ENCODE measurements at places on chromosomes 7 and 10.

DNA sequence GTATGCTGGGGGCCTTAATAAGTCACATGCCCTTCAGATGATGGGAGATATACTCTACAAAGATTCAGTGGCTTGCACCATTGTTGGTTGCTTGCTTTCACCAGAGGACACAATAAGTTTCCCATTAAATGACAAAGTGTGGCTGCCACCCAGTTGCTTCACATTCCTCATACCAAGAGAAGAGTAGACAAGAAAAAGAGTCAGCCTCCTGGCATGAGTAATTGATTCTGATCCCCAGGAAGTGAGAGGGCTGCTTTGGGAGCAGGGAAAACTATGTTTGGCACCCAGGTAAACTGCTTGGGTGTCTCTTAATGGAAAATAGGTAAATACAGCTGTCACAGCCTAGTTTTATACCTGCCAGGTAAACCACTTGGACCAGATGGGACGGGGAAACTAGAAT, 66.7 kb upstream of the IL6 start:
- DNase-seq = no peak

- DNase-seq = no peak
Measured at GRCh38 chr7:2307690-2308107, 6.5 kb downstream of the SNX8 start.

GRCh38 chr10:5692461-5693358, 8.1 kb downstream of the TASOR2 start:
- DNase-seq = peak; percentile 28

- no peak for DNase-seq
Measured at GRCh38 chr10:97590082-97590747, 694 bp downstream of the C10orf62 start.

- DNase-seq = no peak
Measured at GRCh38 chr10:111209692-111210091, 132.9 kb downstream of the ADRA2A start.

DNA sequence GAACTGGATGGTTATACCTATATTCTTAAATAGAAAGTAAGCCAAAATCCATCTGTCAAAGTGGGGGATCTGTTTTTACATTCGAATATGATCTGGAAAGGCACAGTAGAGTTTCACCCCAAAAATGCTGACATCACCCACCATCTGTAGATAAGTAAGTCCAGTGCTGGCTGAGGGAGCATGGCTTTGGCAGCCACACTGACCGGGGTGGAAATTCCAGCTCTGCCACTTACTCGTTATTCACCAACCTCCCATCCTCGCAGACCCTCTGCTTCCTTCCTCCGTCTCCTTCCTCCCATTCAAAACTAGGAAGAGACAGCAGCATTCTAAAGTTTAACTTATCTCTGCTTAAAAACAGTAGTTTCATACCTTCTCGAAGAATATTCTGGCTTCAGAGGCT, 84.9 kb upstream of the GATA3 start:
- DNase-seq = no peak

GRCh38 chr10:77939561-77940001, 13.0 kb upstream of the DLG5 start:
- DNase-seq = peak; percentile 80

- DNase-seq = no peak
Measured at GRCh38 chr10:28906011-28906411, 228.7 kb downstream of the BAMBI start.

DNA sequence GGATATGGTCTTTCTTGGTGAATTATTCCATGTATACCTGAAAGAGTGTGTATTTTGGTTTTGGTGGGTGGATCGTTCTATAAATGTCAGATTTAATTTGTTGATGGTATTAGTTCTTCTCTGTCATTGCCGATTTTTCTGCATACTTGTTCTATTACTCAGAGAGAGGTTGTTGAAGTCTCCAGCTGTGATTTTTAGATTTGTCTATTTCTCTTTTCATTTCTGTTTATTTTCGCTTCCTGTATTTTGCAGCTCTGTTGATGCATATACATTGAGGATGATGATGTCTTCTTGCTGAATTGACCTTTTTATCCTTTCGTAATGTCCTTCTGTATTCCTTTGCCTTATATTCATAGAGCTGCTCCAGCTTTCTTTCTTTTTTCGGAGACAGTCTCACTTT, 12.1 kb upstream of the BHLHA15 start:
- no peak for DNase-seq

DNA sequence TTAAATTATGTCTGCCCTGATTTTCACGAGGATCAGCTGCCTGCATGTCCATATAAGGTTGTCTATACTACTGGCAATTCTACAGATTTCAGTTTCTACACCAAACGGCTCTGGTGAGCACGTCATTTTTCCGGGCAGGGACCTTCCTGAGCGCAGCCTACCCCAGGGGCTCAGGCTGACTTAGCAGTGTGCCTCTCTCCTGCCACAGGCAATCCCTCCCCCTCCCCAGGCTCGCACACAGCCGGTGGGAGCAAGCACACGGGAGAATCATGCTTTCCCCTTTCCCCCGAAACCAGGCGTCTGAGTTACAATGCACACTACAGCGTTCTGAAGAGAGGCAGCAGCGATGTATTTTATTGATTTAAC, 1.7 kb downstream of the KLF6 start:
- peak; percentile 79 for DNase-seq

DNA sequence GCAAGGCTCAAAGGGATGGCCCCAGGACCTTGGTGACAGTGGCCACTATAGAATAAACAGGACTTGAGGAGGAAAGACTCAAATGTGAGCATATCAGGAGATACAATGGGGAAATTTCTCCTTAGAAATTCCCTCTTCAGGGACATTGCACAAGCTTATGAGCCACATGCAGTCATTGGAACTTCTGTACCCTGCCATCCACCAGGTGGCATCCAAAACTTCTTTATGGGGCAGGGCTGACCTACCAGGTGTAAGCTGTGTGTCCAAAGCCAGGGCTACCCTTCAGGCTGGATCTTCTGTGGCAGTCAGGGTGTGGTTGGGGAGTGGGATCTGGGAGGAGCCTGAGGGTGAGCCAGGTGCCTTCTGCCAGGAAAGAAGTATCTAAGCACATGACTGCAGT, 36.6 kb upstream of the LRRC18 start:
- no peak for DNase-seq

DNA sequence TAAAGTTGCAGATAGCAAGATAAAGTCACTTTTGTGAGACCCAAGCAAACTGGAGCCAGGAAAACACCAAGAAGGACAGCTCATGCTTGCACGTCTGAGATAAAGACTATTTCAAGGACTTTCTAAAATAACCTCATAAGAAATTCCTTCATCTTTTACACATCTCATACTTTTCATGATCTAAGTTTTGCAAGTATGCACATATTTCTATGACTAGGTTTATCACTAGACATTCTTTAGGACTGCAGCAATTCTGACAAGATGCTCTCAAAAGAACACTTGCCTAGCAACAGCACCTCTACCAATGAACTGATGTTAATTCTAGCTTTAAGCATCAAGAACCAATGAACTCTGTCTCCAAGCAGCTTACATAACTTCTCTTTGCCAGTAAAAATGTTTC, 457.6 kb downstream of the SEMA3D start:
- DNase-seq = no peak

DNA sequence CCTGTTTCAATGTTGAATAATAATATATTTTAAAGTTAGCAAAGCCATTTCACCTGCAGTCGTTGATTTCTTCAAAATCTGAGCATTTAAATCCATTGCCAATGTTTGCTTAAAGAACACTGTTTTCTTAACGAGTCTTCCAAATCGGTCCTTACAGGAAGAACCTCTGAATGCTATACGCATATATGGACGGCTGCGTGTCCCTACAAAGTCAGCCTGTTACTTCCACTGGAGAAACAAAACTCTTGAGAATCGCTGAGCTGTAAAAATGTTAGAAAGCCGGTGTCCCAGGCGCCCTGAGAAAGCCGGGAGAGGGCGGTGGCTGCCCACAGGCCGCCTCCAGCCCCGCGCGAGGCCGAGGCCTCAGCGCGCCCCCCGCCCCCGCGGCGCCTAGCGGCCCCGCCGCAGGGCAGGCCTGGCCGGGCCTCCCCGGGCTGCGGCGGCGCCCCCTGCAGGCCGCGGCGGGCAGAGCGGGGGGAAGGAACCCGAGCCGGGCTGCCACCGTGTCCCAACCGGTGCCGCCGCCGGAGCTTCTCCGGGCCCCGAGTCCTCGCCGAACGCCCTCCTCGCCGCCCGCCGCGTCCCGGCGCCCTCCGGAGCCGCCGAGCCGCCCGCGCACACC, at the start of gene FHIP2A:
TSS of gene FHIP2A (plus strand) at position 488 of the 622 bp plus-strand sequence. CDS start 299 bp downstream, outside the sequence.
- peak; percentile 61 for DNase-seq

DNA sequence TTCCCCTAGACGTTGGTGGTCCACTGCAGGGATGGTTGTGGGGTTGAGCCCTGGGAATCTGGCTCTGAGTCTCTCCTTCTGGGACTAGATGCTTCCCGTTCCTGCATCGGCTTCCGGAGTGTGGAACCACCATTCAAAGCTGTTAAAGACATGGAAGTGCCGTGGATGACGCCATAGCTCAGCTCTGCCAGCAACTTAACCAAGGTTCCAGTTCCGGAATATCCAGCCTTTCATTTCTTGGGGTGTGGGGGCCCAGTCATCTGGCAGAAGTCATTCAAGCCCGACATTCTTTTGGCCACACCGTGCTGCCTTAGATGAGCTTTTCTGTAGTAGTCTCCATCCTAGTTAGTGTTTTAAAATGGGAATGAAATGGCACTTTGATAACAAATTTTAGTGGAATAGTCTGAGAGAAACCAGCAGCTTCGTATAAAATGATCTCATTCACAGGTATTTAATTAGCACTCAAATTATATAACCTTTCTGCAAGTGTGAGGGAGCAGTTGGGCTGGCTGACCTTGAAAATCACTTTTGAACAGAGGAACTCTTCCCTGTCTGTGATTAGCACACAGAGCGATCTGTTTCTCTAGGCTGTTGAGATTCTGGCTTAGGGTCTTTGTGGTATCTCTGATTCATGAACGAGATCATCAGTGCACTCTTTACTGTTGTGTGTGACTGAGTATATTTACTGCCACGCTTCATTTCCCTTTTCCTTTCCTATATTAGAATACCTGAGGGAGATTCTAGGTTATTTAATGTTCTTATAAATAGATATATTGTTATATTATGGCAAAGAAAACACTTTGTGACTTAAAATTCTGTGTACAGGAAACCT, 19.9 kb downstream of the LMTK2 start:
- DNase-seq = no peak

GRCh38 chr7:80997841-80998240, 79.0 kb upstream of the SEMA3C start:
- DNase-seq = no peak

GRCh38 chr10:108735380-108735779, 1187.9 kb downstream of the XPNPEP1 start:
- no peak for DNase-seq

- no peak for DNase-seq
Measured at GRCh38 chr7:127536741-127537140, 48.7 kb downstream of the GCC1 start.

DNA sequence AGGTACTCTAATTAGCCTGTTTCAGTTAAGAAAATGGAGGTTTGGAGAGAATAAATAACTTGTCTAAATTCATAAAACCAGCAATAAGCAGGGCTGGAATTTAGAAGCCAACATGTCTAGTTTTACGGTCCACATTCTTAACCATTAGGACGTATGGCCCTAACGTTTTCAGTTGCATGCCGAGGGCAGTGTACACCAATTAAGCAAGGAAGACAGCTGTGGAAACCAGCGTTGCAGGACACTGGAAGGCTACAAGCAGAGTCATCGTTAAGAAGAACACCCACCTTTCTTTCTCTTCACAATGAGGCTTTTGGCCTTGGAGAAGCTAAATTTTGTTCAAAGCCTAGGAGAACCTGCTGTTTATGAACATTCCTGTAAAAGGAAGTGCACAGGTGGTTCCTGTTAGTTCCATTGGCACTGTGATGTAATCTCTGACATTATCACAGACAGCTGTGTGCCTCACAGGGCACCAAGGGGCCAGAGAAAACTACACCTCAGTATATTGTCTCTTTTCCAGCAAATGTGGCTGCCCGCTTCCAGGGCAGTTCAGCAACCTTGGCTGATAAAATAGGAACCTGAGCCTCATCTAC, 21.0 kb downstream of the MPP7 start:
- DNase-seq = no peak

- DNase-seq = no peak
Measured at GRCh38 chr7:785416-785815, 46.9 kb upstream of the SUN1 start.

GRCh38 chr7:106462914-106463482, 178.2 kb upstream of the NAMPT start:
- no peak for DNase-seq

GRCh38 chr10:120381931-120382330, 75.1 kb upstream of the PLPP4 start:
- DNase-seq = no peak

GRCh38 chr10:34957531-34957930, 132.6 kb downstream of the CUL2 start:
- DNase-seq = no peak

- no peak for DNase-seq
Measured at GRCh38 chr7:46321556-46322205, 400.6 kb upstream of the IGFBP3 start.

DNA sequence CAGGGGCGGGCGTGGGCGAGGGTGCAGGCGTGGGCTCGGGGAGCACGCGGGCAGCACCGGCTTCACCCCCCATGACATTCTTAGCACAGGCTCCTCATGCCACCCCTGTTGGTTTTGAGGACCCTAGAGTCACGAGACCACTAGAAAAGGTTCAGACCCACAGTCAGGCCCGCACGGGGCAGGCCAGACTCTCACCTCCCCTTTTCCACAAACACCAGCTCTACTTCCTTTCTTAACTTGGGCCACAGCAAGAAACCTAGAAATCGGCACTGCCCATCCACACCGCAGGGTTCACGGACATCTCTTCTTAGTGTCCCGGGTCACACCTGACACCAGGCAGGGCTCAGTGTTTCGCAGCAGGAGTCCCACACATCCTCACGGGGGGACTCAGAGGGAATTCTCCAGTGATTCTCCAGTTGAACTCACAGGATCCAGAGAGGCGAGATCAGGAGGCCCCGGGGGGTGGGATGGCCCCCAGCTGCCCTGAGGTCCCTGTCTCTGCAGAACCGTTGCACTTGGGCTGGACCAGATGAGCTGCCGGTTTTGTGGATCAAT, 52.0 kb downstream of the JAKMIP3 start:
- DNase-seq = no peak

GRCh38 chr7:25496476-25497368, 268.4 kb upstream of the NPVF start:
- peak; percentile 25 for DNase-seq

DNA sequence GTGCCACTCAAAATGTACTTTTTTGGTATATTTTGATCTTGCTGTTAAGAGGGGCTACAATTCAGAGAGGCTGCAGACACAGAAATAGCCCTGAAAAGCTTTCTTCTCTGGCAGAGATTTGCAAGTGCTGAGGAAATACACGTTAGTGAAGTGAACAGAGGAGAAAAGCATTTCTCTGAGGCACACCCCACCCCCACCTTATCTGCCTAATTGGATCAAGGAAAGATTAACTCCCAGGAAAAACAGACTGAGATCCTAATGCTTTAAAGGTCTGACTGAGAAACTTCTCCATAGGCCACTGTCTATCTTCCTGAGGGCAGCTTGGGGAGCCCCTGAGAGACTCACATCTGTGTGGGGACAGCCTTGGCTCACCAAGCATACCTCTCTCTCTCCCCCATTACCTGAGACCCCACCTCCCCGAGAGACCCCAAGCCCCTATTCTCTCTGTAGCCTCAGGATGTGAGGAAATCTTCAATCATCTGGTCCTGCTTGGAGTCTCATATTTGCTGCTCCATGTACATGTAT, 14.8 kb upstream of the AKR1C3 start:
- DNase-seq = no peak

GRCh38 chr10:34241226-34242000, 573.7 kb downstream of the PARD3 start:
- DNase-seq = no peak

GRCh38 chr7:4764402-4765007, 10.9 kb upstream of the AP5Z1 start:
- no peak for DNase-seq

- no peak for DNase-seq
Measured at GRCh38 chr10:15695852-15696251, 23.9 kb downstream of the ITGA8 start.
